Vagina (tissue), 2 donors: ENCODE measurements at places on chromosomes 13 and 19.

DNA sequence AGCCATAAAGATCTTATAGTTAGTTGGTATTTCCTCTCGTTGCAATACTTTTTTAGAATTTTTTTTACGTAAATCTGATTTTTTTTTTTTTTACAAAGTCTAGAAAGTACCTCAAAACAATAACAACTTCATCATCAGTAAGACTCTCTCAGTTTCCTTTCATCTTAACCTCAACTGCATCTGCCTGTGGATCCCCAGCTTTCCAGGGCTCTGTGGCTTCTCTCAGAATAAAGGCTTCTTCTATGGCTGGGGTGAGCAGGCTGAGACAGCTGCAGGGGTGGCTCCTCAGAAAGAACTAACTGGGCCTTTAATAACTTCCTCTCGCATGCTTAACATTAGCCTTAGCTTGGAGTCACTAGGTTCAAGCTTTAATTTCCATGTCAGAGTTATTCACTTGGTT lies 4.2 kb downstream of the ZNF506 start:
- no peak for DNase-seq

- no peak for DNase-seq
These were observed 3.1 kb downstream of the DMAC2 start for GRCh38 chr19:41436674-41436951.

DNA sequence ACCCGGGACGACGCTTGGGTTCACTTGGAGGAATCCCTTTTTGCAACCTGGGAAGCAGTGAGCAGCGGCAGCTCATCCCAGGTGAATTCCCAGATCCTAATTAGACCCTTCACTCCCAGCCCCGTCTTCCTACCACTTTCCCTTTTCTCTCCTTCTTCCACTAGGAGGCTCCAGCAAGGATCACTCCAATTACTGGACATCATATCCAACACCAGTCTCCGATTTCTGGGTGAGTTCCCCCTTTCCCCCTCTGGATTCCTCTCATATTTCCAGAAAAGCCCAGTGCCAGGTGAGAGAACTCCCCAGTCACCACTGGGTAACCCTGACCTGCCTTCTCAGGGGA lies 17.1 kb upstream of the ZSCAN4 start:
- no peak for DNase-seq

DNA sequence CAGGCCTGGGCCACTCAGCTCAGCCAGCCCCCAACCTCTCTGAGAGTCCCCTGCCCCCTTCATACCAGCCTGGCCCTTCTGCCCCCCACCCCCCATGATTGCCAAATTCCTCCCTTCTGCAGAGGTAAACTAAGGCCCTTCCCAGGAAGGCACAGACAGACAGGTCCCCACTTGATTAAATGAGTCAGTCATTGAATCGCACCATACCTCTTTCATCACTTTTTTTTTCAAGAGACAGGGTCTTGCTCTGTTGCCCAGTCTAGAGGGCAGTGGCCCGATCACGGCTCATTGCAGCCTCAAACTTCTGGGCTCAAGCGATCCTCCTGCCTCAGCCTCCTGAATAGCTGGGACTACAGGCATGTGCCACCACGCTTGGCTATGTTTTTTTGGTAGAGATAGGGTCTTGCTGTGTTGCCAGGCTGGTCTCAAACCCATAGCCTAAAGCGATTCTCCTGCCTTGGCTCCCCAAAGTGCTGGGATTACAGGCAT lies 6.0 kb downstream of the PODNL1 start:
- no peak for DNase-seq

DNA sequence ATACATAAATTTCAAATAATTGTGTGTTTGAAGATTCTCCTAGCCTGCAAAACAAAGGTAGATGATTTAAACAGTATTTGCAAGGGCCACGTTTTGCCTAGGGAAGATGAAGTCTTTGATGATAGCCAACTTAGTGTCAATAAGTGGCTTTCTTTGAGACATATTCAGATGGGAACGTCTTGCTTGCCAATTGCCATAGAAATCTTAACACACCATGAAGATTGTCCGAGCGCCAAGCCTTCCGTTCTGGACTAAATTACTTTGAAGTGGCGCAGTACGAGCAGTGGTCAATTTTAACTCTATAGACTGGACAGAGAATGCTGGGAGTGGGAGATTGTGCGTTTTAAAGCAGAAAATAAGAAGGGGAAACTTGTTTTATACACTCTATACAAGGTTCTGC lies 9.9 kb downstream of the ZIC5 start:
- DNase-seq: no peak

GRCh38 chr13:80924596-80924995 lies 583.7 kb upstream of the SPRY2 start:
- DNase-seq: no peak

DNA sequence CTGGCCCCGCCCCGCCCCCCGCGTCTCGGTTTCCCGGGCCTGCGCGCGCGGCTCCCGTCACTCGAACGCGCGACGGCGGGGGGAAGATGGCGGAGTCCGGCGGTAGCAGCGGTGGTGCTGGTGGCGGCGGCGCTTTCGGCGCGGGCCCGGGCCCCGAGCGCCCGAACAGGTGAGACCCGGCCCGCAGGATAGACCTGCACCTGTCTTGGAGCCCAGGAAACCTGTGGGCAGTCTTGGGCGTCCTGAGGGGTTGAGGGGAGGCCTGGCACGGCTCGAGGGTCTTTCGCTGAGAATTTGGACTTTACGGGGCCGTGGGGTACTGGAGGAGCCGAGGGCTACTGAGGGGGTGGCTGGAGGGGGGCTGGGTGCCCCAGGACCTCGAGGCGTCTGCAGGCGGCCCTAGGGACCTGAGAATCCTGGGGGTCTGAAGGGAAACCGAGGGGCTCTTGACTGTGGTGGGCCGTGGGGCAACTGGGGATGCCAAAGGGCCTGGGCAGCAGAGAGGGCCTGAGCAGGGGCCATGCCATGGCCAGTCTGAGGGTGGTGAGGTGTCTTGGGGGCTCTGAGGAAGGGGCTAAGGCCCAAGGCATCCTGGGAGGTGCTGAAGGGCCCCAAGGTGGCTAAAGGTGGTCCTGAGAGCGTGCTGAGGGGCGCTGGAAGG lies at the start of gene KLHL26:
Gene KLHL26 (plus strand): TSS at position 60 of the 661 bp plus-strand sequence. CDS start 27 bp downstream, at position 87.
- no peak for DNase-seq

DNA sequence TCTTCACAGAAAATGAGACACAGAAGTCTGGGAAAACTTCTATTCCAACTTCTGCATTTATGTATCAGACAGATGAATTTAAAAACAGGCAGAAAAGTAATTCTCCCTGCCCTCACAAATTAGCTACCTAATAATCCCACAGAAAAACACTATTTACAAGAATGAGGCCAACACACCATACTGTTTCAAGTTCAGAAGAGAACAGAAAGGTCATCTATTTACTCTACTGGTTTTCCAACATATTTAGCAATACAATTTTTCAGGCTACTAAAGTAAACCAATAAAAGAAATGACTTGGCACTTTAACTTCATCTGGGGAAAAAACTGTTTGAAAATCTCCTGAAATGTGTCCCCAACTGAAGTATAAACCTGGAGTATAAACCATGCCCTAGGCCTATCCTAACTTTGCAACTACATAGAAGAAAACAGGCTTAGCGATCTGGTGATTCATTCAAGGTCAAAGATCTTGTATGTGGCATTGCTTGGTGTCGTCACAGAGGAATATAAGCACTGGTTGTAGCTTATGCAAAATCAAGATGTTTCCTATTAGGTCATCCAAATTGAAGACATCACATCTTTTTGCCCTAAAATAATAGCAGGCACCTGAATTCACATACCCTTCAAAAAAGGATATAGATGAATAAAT lies 20.1 kb upstream of the EBPL start:
- DNase-seq: no peak

- no peak for DNase-seq
These were observed 166.4 kb downstream of the CACNA1A start for GRCh38 chr19:13339869-13340268.

- DNase-seq: no peak
These were observed 64.6 kb downstream of the SLC7A1 start for GRCh38 chr13:29530901-29531300.

DNA sequence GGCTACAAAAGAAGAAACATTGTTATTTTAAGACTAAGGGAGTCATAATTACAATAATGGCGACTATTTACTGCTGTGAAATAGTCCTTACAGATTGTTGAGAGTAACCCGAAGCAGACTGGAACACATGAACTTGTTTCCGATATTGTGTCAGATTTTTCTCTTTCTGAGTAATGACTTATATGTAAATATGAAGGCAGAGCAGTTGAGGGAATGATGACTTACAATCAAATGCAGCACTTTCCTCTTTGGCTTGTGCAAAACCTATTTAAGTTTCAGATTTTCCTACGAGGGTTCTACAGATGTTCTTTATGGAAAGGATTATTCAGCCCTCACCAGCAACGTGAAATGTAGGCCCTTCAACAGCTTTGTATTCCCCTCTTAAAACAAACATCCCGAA lies 198.6 kb downstream of the RGCC start:
- DNase-seq: no peak

DNA sequence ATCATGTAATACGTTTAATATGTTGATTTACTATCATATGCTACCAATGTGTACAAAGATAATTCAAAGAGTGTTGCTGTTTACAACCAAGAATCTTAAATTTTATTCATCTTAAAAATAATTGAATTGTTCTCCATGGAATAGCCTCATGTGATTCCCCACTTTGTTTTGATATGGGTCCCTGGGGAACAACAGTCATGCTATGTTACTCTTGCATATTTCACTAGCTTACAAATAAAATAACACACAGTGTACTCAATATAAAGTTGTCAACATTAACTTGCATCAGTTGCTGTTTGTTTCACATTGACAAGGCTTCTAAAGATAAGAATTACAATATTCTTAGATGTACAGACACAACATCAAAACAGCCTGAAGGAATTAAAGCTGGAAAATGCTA lies 2.3 kb downstream of the ENOX1 start:
- no peak for DNase-seq

DNA sequence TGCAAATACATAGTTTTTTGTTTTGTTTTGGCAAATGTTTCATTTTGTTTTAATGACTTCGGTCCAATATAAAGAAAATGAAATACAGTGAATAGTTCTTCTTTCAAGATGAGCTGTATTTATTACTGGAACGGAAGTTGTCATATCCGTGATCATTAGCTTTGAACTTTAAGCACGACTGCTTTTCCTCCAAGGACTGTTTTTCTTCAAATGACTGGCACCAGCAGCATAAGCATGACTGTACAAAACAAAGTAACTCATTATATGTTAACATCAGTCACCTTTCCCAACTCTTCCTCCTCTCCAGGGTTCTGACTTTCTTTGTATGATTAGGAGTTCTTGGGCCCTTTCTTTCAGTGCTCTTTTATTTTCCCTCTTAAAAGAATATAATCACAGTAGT lies 20.5 kb downstream of the EDNRB start:
- no peak for DNase-seq

DNA sequence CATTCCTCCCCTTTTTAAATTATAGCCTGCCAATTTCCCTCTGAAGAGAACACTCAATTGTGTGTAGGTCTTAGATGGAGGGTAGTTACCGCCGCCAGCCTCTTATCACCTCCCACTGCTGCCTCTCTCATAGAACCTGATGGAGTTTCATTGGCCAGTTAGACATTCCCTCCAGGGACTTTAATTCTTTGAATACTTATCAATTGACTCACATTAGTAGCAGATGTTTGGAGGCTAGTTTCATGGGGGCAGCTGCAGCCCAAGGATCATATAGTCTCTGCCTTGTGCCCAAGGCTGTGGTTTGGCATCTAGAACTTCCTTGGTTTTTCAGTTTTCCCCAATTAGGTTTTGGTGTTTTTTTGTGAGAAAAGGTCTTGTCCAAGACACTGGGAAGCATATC lies 318.9 kb upstream of the HTR2A start:
- no peak for DNase-seq

DNA sequence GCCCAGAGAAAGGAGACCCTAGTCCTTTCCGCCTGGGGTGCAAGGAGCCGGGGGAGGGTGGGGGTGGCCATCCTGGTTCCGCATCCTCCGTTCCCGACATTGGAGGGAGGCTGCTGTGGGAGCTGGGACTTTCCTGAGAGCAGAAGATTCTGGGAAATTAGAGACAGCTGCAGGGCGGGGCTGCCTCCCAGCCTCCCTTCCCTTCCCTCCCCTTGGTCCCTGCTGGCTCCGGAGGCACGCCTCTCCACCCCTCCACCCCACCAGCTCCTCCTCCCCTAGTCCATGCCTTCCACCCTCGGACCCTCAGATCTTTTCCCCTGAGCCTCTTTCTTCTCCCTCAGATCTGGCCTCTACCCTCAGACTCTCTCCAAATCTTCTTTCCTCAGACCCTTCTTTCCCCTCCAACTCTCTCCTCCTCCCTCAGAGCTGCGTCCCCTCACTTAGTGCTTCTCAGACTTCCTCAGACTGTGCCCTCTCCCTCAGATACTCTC lies 3.1 kb upstream of the BCL3 start:
- DNase-seq: no peak

- DNase-seq: no peak
These were observed 110.7 kb downstream of the SOX1 start for GRCh38 chr13:112177450-112178288.

DNA sequence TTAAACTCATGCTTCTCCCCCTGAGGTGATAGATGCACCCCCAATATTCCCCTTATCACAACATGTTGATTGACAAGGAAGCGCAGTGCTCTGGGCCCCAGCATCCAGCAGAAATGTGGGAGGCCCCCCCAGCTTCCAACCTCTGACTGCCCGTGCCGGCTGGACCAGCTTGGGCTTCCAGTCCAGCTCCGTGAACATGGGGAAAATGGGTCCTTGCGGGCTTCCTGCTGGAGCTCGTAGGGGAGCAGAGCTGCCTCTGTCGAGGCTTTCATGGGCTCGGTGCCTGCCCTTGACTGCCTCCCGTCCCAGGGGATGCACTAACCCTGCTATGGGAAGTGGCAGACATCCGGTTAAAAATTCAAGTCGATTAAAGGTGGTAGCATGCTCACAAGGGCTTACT lies 188.9 kb downstream of the COL4A1 start:
- peak; percentile 34 for DNase-seq

DNA sequence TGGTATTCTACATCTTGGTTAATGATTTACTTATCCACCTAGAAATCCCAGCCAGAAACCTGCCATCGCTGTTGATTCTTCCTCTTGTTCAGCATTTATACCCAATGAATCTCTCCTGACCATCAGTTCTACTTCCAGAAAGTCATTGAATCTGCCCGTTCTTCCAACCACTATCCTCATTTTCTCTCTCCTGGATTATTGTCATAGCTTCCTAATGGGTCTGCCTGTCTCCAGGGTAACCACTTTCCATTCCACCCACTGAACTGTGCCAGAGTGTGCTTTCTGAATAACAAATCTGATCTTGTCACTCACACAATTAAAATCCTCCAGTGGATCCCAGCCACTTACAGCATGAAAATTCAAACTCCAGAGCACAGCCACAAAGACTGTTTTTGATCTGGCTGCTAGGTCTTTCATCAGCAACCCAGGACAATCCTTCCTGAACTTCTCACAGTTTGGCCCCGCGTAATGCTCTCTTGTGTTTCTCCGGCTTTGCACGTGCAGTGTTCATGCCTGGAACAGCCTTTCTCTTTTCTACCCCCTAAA lies 330.6 kb downstream of the SPRY2 start:
- no peak for DNase-seq
